ENCODE measurements at places on chromosomes 5 and 9. TPM values are rescaled to one million over a fixed set of nuclear protein-coding genes. Genes with fewer than 3 reads are reported as not detected.

The ORM2 gene
- 1.4 TPM for polyA plus RNA-seq

The PRRT1B gene
- polyA plus RNA-seq: 7.8 TPM

DNA sequence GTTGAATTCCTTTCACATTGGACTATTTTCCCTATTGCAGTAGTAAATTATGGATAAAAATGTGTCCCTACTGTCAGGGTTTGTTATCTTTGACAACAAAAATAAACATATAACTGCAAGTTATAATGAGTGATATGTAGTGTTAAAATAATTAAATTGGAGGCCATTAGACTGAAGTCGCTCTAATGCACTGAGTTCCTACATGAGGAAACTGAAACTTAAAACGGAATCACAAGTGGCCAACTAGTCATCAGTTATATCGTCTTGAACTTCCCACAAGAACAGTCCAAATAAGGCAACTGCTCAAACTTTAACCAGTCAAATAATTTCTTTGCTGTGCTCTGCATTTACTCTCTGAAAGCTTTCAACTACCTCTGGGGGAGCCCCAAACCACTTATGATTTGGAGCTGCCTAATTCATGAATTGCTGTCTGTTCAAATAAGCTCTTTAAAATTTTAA lies 2.1 kb upstream of the IFT74 start:
- DNase-seq: no peak

- no peak for DNase-seq
These were observed 190.5 kb downstream of the HSPA4 start for GRCh38 chr5:133242221-133242835.

DNA sequence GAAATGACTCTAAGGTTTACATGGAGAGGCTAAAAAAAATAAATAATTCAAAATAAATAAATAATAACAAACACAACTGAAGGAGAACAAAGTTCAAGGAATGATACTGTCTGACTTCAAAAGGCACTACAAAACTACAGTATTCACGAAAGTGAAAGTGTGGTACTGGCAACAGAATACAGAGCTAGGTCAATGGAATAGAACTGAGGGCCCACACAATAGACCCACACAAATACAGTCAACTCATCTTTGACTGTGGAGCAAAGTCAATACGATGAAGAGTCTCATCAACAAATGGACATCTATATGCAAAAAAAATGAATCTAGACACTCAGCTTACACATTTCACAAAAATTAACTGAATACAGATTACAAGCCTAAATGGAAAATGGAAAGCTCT lies 75.3 kb downstream of the FBXW11 start:
- no peak for DNase-seq

GRCh38 chr9:93346231-93347112 lies 105.0 kb upstream of the FAM120A start:
- DNase-seq: peak; percentile 22

- no peak for DNase-seq
These were observed 80.1 kb downstream of the COL15A1 start for GRCh38 chr9:99023831-99024230.
